ENCODE measurements at places on chromosomes 7 and 10.
A peak's percentile ranks its signal among the peaks of the same experiment; 100 is the strongest.

- no peak for DNase-seq
Observed at GRCh38 chr7:73738220-73738611, 386 bp downstream of the ABHD11 start.

GRCh38 chr10:77420947-77421523 is 216.6 kb downstream of the KCNMA1 start:
- DNase-seq = no peak

DNA sequence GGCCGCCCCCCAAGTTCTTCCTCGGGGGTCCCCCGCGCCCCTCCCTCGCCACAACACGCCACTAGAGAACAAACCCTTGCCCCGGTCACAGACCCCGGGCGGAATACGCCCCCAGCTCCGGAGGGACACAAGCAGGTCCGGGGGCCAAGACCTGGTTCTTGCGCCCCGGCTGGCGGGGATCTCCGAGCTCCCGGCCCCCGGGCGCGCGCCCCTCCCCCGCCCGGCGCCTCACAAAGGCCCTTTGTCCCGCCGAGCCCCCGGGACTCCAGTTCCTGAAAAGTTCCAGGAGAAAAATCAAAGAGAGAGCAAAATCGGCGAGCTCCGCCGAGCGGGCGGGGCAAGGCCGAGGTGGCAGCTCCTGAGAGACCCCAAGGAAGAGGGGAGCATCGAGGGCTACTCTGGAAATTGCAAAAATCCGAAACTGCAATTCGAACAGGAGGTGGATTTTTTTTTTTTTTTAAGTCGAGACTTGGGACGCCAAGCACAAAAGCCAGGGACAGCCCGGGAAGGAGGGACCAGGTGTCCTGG is 4.0 kb downstream of the TNRC18 start:
- DNase-seq = no peak

DNA sequence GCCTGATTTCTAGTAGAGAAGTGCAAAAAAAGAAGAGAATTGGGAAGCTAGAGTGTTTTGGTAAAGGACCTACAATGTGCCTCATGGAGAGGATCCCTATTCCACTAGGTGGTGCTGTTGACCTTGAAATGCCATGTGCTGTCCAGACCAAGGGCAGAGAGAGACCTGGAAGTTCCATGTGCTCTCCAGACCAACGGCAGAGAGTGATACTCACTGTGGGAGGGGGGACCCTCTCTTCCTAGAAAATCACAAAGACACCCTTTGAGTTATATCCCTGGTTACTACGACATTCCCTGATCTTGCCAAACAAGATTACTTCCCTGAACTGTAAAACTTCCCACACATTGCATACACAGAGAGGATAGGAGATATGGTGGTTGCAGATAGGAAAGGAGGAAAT is 212.7 kb upstream of the ZNF804B start:
- no peak for DNase-seq

GRCh38 chr7:93242106-93242505 is 9.9 kb downstream of the VPS50 start:
- DNase-seq = no peak

- DNase-seq = no peak
Observed at GRCh38 chr7:83629117-83629880, 19.6 kb downstream of the SEMA3E start.

GRCh38 chr7:64651203-64651602 is 14.7 kb upstream of the ZNF107 start:
- no peak for DNase-seq

DNA sequence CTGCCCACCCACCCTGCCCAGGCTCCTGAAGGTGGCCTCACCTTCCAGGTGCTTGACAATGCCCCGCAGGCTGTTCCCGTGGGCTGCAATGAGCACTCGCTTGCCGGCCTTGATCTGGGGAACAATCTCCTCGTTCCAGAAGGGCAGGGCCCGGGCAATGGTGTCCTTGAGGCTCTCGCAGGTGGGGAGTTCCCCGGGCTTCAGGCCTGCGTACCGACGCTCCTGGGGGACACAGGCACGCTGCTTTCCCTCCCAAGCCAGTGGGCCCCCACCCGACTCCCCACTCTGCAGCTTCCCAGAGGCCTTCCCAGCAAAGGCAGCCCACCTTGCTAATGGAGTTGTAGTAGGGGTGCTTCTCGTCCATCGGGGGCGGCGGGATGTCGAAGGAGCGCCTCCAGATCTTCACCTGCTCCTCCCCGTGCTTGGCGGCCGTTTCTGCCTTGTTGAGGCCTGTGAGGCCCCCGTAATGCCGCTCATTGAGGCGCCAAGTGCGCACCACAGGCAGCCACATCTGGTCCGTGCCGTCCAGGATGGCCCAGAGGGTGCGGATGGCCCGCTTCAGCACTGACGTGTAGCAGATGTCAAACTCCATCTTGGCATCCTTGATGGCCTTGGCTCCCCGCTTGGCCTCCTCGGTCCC is 456 bp downstream of the PGAM2 start:
- no peak for DNase-seq

DNA sequence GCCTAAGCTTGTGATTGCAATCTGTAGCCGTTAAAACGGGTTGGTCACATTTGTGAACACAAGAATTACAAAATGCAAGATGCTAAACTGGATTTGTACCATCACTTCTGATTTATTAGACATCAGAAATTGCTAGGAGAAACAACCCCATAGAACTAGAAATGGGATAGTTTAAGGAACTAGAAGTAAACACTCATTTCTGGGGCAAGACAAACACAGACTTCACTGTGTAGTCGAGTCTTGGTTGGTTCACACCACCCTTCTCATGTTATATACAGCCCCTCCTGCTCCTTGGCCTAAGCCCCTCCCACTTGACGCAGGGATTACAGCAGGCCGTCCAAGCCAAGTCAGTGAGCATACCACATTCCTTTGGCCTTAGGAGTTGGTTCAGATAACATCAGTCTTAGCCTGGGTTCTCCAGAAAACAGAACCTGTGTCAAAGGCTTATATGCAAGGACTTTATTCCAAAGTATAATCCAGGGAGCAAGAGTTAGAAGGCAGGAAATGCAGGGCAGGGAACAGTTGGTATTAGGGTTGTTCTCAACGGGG is 2.0 kb upstream of the NRAP start:
- no peak for DNase-seq

- DNase-seq = peak; percentile 49
Observed at GRCh38 chr10:131648386-131649020, 252.3 kb upstream of the PPP2R2D start.

- DNase-seq = no peak
Observed at GRCh38 chr7:21108182-21108581, 319.7 kb upstream of the SP4 start.

DNA sequence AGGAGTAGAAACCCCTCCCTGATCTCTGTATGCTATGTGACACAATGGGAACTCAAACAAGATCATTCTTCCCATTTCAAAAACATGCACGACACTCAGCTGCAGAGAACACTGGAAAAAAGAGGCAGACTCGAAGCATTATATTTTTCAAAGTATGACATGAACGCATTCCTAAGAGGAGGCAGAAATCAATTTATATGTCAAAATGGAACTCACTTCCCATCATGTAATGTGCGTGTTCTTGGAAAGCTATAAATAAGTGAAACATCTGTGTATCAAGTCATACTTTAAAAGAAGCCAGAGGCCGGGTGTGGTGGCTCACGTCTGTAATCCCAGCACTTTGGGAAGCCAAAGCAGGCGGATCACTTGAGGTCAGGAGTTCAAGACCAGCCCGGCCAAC is 142.7 kb downstream of the ICA1 start:
- DNase-seq = no peak

DNA sequence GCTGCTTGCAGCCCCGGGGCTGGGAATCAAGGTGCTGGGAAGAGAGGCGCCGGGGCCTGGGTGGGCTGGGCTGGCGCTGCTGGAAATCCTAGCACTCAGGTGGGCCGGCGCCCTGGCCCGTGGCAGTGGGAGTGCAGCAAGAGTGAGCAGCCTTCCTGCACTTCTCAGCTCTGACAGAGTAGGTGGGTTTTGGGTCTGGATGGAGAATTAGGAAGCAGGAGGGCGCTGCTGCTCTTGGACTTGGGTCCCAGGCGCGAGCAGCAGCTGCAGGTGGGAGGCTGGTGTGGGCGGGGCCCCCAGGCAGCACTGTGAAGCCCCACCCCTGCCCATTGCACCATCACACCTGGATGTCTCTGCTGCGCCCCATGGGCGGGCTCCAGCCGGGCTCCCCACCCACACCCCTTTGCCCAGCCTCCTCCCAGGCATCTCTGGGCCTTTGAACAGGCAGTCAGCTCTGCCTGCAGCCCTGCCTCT is 6.0 kb downstream of the BRI3 start:
- no peak for DNase-seq

- DNase-seq = no peak
Observed at GRCh38 chr10:88158526-88159122, 295.2 kb downstream of the PTEN start.

- DNase-seq = no peak
Observed at GRCh38 chr10:102341038-102341688, 54.3 kb upstream of the NFKB2 start.

DNA sequence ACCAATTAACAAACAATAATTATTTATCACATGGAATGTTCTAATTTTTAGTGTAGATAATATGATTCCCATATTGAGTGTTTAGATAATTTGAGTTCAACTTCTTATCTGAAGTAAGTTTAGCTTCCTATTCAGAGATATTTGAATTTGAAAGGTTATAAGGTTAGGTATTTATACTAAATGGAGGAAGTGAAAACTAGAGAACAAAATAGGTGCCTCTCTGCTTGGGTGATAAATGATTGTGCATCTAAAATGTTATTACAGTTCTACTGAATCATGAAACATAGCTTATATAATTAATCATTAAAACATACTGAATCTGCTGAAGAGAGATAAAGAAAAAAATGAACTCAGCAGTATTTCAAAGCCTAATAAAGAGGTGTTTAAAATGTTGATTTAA is 1174.3 kb downstream of the XPNPEP1 start:
- no peak for DNase-seq

DNA sequence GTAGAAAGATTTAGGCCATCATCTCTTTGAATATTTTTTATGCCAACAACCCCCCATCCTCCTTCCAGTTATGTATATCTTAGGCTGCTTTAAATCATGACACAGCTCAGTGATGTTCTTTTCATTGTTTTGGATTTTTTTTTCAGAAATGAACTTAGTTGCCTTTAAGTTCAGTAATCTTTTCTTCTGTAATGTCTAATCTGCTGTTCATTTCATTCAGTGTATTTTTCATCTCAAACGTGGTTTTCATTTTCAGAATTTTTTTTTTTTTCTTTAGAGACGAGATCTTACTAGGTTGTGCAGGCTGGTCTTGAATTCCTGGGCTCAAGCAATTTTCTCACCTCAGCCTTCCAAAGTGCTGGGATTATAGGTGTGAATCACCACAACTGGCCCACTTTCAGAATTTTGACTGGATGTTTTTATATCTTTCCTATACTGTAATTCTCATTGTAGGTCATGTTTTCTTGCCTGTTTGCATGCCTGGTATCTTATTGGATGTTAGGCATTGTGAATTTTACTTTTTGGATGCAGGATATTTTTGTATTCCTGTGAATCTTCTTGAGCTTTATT is 8.1 kb downstream of the ZNF487 start:
- DNase-seq = no peak

DNA sequence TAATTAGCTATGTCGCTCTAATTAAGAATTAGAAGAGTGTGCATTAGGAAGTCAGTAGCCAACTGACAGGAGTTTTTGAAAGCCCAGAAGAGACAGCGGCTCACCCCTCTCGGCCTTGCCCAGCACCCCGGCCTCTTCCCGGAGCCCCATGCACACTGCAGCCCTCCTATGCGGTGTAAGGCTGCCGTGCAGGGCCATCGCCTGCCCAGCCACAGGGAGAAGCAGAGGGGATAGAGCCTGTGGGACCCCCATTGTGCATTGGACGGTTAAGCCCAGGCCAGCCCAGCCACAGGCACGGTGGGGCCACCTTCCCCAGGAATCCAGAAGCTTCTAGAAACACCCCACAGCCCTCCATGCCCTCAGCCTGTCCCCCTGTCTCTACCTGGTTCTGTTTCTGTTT is 569.7 kb upstream of the MKI67 start:
- DNase-seq = no peak

DNA sequence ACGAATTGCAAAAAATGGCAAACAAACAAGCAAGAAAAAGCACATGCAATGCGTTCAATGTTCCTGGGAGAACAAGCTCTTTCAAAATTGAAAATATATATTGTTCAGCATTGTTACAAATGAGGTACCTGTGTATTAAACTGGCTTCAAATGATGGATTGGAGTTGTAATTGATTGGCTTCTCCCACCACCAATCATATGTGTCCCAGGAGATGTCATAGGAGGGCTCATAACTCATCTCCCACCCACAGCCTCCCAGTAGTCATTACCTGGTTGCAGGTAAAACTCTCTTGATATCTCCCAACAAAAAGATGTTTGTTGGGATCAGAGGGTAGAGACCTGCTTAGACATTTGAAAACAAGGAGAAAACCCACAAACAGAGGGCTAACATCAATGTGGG is 302.9 kb downstream of the BAMBI start:
- DNase-seq = no peak

GRCh38 chr7:29657856-29658255 is 94.2 kb downstream of the PRR15 start:
- no peak for DNase-seq

- DNase-seq = no peak
Observed at GRCh38 chr10:29563420-29564035, 71.2 kb downstream of the SVIL start.

- DNase-seq = no peak
Observed at GRCh38 chr7:150367677-150368095, 936 bp upstream of the REPIN1 start.

GRCh38 chr10:68096913-68097516 is 12.3 kb upstream of the MYPN start:
- no peak for DNase-seq

- DNase-seq = no peak
Observed at GRCh38 chr10:119330342-119330741, 123.0 kb downstream of the GRK5 start.

DNA sequence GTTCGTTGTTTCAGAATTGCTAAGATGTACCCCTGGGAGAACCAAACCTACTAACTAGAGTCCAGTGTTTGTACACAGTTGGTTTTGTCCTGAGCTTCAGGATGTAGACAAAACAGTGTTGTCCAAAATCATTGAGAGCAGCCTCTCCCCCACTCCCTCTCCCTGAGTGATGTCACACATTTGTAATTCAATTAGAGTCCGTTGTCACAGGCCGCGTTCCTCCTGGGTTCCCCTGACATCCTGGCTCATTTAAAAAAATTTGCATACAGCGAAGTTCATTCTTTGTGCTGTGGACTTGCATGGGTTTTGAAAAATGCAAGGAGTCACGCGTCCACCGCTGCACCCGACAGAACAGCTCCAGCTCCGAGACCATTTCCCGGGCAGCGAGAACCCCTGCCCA is 10.3 kb downstream of the GRIFIN start:
- no peak for DNase-seq

GRCh38 chr7:122588621-122589020 is 110.3 kb downstream of the RNF133 start:
- no peak for DNase-seq

DNA sequence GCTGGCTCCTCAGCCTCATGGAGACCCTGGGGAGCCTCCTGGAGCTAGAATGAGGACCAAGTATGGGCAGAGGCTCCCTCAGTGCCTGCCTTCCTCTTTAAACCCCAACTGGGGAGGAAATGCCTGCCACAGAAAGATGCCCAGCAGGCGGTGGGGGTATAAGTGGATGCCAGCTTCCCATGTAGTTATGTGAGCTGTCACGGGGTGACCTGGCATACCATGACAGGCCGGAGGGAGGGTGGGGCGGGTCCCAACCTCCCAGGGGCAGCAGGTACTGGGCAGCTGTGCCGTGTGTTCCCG is 35.0 kb downstream of the COL13A1 start:
- no peak for DNase-seq

- no peak for DNase-seq
Observed at GRCh38 chr7:136039577-136040345, 62.6 kb upstream of the MTPN start.

GRCh38 chr10:88707429-88708155 is 1.5 kb downstream of the LIPK start:
- DNase-seq = no peak
